ENCODE measurements at places on chromosomes 5 and 9.

- DNase-seq = no peak
These were observed 212.9 kb downstream of the ACTL7B start for GRCh38 chr9:108642871-108643270.

DNA sequence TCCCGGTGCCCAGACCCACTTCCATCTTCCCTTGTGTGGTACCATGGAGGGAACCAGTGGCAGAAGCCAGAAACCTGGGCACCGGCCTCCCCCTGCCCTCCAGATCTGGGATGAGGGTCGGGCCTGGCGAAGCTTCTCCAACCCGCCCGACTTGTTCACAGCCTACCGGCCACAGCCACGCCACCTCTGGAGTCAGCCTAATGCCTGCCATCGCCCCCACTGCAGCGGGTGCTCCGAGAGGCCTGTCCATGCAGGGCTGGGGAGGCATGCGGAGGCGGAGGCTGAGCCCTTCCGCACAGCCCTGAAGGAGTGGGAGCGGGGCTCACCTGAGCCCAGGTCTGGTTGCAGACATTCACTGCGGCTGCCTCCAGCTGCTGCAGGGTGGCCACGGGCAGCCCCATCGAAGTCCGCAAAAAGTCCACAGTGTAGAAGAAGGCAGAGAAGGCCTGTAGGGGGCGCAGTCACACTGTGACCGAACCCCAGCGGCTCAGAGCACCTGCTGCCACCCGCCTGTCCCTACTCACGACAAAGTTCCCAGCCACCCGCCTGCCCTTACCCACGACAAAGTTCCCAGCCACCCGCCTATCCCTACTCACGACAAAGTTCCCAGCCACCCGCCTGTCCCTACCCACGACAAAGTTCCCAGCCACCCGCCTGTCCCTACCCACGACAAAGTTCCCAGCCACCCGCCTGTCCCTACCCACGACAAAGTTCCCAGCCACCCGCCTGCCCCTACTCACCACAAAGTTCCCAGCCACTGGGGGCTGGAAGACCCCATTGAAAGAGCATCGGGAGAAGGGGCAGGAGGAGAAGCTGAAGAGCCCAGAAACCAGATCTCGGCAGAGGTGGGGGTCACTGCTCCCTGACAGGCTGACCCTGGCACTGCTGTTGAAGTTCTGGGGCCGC lies 3.8 kb upstream of the NPDC1 start:
- DNase-seq = no peak

DNA sequence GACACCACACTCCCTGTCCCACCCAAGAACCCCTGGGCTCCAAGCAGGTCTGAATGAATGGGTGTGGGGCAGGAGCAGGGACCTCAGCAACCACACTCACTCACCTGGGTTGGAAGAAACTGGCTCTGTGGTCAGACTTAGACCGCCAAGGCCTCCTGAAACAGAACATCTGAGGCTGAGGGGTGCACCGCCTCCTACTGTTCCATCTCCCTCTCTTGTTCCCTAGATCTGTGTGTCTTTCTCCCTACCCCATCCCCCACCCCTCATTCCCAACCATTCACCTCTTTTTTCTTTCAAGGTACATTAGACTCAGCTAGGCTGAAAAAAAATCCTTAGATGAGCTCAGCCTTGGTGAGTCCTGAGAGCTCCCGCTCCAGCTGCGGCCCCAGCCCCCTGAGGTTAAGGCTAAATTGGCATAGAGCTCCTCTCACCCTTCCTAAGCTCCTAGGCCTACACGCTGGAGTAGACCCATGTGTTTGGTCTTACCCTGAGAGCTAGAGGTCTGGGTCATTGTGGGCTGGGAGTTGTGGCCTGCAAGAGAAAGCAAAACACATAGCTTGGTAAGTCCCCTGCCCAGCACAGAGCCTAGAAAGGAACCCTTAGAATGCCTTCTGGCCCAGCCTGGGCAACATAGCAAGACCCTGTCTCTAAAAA lies 4.8 kb downstream of the ECSCR start:
- DNase-seq = no peak

GRCh38 chr9:83281306-83282255 lies 218.6 kb upstream of the RASEF start:
- DNase-seq = no peak

DNA sequence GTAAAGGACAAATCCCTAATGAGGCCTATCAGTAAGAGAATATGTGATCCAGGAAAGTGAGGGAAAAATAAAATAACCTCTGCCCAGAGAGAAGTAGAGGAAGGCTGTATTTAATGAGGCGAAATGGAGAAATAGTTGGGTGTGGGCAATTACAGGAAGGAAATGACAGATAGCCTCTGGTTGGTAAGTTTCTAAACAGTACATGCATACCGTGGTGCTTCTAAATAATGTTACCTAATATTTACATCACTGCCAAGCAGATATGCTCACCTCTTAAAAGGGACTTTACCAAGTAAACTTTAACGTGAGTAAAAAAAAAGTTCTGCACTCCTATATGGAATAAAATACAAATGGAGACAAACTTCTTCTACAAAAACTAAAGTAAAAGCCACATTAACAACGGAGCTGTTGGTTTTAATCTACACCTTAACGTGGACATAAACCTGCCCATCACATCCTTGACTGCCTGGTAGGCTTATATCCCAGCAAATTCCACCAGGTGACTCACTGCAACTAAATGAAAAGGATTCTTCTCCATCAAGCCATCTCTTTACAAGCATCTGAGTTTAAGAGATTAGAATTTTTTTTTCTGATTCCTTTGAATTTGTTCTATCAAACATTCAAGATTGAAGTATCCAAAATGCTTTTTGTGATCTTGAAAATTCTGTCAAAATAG lies 12.4 kb downstream of the NFIL3 start:
- no peak for DNase-seq

DNA sequence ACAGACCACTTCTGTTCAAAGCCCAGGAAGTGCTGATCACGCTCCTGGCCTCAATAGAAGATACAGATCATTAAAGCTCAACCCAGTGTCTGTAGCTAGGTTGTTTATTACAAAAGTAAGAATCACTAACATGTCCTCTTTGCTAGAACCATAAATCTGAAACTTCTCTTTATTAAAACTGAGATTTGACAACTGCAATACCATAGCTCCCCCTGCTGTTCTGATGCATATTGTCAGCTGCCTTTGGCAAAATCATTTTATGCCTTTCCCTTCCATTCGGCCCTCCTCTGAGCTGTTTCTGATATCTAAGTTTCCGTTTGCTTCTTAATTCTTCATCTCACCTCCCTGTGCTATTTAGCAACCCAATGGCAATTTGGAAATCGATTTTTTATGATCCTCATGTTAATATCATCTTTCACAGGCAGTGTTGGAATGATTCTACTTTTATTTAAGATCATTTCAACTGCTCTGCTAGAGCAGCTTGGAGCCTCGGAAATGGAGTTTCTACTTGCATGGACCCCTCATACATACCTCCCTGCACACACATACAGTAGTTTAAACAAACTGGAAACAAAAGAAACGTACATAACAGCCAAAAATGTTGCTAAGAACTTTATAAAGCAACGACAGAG lies 998.8 kb downstream of the MAT2B start:
- no peak for DNase-seq

- no peak for DNase-seq
These were observed 14.3 kb upstream of the SNCAIP start for GRCh38 chr5:122297587-122298298.

- no peak for DNase-seq
These were observed 73.3 kb upstream of the TTC23L start for GRCh38 chr5:34765662-34766061.

Data from tibial artery (tissue), 4 donors.